Large intestine (tissue), 12 donors: ENCODE measurements at places on chromosomes 5 and 9. TPM values are rescaled to one million over a fixed set of nuclear protein-coding genes. Genes with fewer than 3 reads are reported as not detected.

DNA sequence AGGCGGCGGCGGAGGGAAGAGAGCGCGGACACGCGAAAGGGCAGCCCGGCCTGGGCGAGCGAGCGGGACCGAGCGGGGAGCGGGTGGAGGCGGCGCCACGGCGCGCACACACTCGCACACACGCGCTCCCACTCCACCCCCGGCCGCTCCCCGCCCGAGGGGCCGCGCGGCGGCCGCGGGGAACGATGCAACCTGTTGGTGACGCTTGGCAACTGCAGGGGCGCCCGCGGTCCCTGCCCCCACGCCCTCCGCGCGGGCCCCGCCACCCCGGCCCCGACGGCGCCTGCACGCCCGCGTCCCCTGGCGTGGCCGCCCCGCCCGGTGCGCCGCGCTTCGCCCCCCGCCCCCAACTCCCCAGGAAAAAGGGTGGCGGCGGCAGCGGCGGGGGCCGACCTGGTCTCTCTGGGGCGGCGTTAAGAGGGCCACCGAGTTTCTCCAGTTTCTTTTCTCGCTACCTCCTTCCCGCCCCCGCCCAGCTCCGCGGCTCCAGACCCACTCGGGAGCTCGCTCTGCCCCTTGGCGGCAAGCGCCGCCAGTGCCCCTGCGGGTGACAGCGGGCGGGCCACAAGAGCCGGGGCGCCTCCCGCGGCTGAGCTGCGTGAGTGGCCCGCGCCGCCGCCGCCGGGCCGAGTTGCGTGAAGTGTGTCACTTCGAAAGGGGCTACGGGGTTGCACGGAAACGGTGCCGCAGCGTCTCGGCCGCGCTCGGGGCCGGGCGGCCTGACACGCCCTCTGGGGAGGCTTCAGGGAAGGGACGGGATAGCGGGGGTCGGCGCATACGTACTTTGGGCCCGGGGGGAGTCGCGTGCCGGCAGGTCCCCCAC is at the start of gene NR3C1:
Gene NR3C1, minus strand, starts transcription at position 94 of the 823 bp plus-strand sequence. CDS start 2,847 bp downstream, outside the sequence.
- DNase-seq = peak; percentile 84

DNA sequence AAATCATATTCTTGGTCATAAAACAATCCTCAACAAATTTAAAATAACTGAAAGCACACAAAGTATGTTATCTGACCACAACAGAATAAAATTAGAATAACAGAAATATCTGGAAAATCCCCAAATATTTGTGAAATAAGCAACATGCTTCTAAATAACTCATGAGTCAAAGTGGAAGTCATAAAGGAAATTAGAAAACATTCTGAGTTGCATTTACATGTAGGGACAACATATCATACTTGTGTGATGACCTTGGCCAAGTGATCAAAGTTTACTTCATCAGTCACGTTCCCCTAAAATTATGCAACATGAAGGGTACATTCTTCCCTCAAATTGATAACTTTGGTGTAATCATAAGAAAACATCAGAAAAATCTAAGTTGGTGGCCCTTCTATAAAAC is 64.7 kb downstream of the CSF2 start:
- DNase-seq = no peak

DNA sequence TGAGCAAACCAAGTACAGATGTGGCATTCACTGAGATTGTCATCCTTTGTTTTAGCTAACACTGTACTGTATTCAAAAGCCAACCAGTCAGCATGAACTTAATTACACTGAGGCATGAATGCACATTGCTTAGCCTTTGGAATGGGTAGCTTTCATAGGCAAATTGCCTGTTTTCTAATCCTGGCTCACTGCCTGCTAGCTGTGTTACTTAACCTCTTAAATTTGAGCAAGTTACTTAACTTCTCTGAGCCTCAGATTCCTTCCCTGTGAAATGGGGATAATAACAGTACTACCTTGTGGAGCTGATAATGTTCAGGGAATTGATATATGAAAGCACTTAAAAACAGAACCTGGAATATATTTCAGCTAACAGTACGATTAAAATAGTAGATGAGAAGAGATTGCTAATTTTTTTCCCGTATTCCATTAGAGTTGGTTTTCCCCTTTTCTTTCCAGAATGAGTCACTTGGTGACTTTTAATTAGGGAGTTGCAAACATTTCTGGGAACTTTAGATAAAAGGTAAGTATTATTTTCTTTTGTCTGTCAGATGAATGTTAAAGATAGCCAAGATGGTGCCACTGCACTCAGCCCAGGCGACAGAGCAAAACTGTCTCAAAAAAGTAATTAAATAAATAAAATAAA is 43.9 kb downstream of the ARRDC3 start:
- DNase-seq = no peak

NRG2 gene
- polyA plus RNA-seq = 1.1 TPM

PCDHB3 gene
- 1.1 TPM for polyA plus RNA-seq
